ENCODE measurements at places on chromosomes 12 and 14. TPM values are rescaled to one million over a fixed set of nuclear protein-coding genes. Genes with fewer than 3 reads are reported as not detected.

PIWIL1 gene
- 0.21 TPM for total RNA-seq

KCNK13 gene
- total RNA-seq = 0.32 TPM

PROX2 gene
- not detected for total RNA-seq

GRCh38 chr12:129179941-129180553 is 326.8 kb downstream of the GLT1D1 start:
- DNase-seq = no peak

GRCh38 chr12:31324845-31325523 is 966 bp downstream of the SINHCAF start:
- no peak for DNase-seq

DNA sequence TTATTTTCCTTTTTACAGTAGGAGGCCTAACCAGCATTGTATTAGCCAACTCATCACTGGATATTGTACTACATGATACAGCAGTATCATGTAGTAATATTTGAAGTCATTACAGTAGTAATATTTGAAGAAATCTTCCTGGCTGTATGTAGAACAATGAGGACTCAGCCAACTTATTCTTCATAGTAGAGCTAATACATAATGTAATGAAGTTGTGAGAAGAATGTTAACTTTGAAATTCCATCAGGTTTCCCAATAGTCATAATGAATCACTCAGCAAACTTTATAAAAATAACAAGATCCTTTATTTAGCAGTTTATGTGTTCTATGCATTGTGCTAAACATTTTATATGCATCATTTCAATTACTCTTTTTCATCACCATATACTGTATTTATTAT is 61.8 kb downstream of the LRRK2 start:
- no peak for DNase-seq

DNA sequence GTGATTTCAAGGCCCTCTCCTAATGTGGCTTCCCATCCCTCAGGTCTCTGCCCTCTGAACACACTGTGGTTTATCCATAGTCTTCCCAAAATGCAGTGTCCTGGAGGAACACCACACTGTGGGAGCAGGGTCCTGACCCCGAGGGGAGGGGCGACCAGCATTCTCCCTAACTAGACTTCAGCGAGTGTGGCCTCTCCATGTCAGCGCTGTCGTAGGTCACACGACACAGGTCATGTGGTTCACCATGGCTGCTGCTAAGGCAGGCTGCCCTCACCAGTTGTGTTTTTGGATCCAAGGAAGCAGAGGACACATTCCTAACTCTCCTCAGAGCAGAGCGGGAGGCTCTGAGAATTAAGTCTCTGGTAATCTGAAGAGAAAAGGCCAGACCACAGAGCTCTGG is 50.5 kb downstream of the SSH1 start:
- no peak for DNase-seq

PLXNC1 gene
- 19.0 TPM for total RNA-seq

CBLN3 gene
- total RNA-seq = 1.8 TPM

COX6A1 gene
- 278 TPM for total RNA-seq

ANKRD52 gene
- 10.2 TPM for total RNA-seq

GRCh38 chr12:120835304-120835612 is 68.9 kb downstream of the SPPL3 start:
- no peak for DNase-seq

CNTN1 gene
- 63.4 TPM for total RNA-seq

Measured in urinary bladder (tissue), 4 donors.